Umbilical cord (tissue), 2 donors: ENCODE measurements at places on chromosomes 2 and 18. TPM values are rescaled to one million over a fixed set of nuclear protein-coding genes. Genes with fewer than 3 reads are reported as not detected.
A peak's percentile ranks its signal among the peaks of the same experiment; 100 is the strongest.

Gene WDSUB1
- total RNA-seq, result 3.9 TPM

DNA sequence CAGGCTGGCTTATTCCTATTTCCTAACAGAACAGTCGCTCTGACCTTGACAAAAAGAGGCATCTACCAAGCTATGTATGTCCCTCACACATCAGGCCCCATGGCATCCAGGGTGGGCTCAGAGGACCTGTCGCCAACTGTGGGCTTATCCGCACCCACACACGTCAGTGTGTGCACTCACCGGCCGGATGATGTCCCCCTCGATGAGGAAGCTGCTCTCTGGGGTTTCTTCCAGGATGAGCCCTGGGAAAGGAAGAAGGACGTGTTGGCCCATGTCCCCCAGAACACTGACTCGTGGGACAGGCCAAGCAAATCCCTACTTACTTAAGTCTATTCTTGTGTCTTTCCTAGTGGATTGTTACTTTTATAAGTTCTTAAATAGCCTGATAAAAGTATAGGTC lies 3.1 kb downstream of the ASTL start:
- DNase-seq, result no peak

- DNase-seq, result peak; percentile 97
These were observed 65.6 kb downstream of the ATP8B1 start for GRCh38 chr18:57737400-57738060.

GRCh38 chr2:237873421-237873831 lies 14.0 kb downstream of the RAMP1 start:
- DNase-seq, result peak; percentile 60

GRCh38 chr2:169254774-169255173 lies 107.6 kb downstream of the LRP2 start:
- DNase-seq, result no peak

DNA sequence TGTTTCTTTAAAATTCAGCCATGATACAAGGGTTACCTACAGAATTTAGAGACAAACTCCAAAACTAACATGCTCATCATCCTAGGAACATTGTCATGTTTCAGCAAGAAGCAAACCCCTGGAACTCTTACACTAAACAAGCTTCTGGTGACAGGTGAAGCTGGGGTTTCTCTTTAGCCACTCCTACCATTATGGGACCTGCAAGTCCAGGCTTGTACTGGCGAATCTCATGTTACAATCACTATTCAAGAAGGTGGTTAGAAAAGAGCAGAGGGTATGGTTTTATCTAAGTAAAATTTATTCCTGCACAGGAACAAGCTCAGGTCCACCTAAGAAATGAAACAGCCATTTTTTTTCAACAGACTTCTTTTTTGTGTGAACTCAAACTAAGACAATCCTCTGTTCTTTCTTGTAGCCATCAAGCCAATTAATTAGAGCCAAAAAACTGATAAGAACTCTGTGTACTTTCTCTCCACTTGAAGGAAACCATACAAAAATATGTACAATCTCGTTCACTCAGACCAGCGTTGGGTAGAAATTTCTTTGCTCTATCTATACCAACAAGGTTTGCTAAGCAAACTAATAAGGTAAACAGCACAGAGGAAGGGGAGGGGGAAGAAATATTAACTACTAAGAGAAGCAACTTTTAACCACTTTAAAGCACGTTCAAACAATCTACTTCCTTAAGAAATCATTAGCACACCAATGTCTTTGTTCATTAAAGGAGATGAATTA lies 63.3 kb upstream of the NEDD4L start:
- DNase-seq, result peak; percentile 32

- DNase-seq, result no peak
These were observed 502 bp downstream of the EPAS1 start for GRCh38 chr2:46297546-46298271.

Gene TDRD15
- 5.3 TPM for total RNA-seq

GRCh38 chr2:39228413-39229209 lies 15.2 kb downstream of the CDKL4 start:
- peak; percentile 27 for DNase-seq

- DNase-seq, result no peak
These were observed 31.8 kb downstream of the CRIM1 start for GRCh38 chr2:36387258-36387916.

Gene ALPI
- total RNA-seq, result 2.9 TPM

DNA sequence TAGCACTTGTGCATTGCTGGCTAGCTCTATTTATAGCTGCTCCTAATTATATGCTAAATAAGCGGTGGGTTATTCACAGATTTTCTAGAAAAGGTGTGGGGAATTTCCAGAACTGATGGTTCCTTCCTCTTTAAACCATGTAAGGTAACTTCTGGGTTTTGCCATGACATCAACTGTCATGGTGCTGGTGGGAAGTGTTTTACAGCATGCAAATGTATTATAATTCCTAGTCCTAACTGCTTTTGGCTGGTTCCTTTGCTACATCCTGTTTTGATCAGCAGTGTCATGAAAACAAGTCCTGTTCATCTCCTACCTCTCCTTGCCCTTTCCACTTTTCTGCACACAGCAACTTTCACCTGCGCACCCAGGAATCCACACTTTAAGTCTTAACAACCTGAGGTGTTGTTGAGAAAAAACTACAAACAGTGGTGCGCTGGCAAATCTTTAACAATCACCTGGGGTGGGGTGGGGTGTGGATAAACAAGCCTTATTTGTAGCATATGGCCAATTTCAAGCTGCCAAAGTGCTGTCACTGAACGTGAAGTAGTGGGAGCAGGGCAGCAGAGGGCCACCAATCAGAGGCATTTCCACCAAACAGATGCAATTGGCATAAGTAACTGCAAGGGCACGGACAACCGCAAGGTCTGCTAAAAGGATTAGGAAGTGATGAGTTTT lies 33.4 kb upstream of the SKOR2 start:
- no peak for DNase-seq

Gene LINC00305
- not detected for total RNA-seq

GRCh38 chr2:67346718-67347407 lies 50.3 kb upstream of the ETAA1 start:
- no peak for DNase-seq

DNA sequence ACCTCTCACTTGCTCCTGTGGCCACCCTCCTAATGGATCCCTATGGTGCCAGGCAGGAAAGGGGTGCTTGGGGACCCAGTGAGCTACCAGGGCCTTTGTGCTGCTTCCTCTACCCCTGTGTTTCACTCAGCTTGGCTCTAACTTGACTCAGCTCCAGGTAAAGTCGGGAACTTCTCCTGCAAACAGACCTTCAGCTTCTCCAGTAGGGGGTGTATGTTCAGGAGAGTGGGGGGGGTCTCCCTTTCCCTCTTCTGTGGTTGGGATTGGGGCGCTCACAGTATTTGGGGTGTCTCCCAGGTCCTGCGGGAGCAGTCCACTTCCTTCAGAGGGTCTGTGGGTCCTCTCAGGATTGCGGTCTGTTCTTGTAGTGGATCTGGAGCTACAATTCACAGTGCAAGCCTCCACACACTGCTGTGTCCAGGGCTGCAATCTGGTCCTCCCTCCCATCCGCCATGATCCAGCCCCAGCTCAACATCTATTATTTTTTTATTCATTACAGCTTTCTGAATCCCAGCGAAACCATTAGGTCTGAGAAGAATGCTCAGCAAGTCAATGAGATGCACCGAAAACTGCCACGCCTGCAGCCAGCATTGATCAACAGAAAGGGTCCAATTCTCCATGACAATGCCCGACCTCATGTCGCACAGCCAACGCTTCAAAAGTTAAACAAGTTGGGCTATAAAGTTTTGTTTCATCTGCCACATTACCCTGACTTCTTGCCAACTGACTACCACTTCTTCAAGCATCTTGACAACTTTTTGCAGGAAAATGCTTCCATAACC lies 26.4 kb upstream of the SAP130 start:
- DNase-seq, result no peak

DNA sequence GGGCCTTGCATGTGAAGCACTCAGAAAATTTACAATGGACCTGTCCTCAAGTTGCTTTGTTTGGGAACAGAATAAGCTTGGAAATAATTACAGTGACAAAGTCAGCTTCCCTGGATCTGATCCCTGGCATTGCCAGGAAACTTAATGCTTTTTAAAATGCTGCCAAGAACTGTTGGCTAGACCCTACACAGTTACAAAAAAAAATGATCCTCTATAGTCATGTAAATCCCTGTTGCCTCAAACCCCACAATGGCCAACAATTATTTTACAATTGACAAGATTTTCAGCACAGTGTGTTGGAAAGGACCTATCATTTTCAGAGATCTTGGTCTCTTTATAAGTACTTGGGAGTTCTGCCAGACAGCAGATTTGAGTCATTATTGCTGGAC lies 470.4 kb upstream of the ACVR2A start:
- DNase-seq, result peak; percentile 3

GRCh38 chr18:35322486-35323458 lies 21.4 kb downstream of the ZNF24 start:
- no peak for DNase-seq

- no peak for DNase-seq
These were observed 56.3 kb upstream of the UBE2E3 start for GRCh38 chr2:180924063-180924462.

- no peak for DNase-seq
These were observed 190.7 kb downstream of the NOL4 start for GRCh38 chr18:34033968-34034367.

GRCh38 chr2:86225581-86225980 lies 26.3 kb downstream of the MRPL35 start:
- peak; percentile 60 for DNase-seq

- no peak for DNase-seq
These were observed 790.4 kb downstream of the TSN start for GRCh38 chr2:122545821-122546220.

GRCh38 chr18:26322890-26323653 lies 96.8 kb downstream of the TAF4B start:
- DNase-seq, result no peak

DNA sequence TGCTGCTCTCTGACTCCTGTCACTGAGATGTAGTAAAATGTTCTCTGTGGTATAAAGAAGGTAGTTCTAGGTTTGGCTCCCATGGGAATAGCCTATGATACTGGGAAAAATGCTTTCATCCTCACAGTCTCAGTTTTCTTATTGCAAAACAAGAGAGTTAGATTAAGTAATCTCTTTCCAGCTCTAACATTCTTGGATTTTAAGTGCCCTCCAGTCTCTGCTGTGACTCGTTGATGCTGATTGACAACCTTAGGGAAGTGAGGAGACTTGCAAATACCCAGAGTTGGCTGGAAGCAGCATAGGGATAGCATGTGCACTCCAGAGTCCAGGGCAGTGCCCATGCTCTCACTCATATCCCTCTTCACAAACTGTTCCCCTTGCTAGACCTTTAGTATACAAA lies 534.9 kb downstream of the SLC4A3 start:
- no peak for DNase-seq

Gene SCN9A
- total RNA-seq, result 8.2 TPM

DNA sequence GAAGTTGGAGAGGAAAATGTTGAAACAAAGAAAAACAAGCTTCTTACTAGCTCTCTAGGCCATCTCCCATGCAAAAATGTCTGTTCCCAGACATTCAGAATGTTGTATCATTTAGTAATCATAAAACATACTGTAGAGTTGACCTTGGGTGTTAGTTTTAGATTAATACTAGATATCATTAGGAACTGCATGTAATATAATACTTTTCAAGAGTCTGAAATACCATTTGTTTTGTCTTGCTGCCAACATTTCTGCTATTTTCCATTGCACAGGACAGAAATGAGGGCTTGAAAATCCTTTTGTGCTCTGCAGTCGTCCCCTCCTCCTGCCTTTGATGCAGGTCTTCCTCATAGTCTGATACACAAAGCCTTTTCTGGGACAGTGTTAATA lies 89.5 kb upstream of the RBMS1 start:
- peak; percentile 78 for DNase-seq

DNA sequence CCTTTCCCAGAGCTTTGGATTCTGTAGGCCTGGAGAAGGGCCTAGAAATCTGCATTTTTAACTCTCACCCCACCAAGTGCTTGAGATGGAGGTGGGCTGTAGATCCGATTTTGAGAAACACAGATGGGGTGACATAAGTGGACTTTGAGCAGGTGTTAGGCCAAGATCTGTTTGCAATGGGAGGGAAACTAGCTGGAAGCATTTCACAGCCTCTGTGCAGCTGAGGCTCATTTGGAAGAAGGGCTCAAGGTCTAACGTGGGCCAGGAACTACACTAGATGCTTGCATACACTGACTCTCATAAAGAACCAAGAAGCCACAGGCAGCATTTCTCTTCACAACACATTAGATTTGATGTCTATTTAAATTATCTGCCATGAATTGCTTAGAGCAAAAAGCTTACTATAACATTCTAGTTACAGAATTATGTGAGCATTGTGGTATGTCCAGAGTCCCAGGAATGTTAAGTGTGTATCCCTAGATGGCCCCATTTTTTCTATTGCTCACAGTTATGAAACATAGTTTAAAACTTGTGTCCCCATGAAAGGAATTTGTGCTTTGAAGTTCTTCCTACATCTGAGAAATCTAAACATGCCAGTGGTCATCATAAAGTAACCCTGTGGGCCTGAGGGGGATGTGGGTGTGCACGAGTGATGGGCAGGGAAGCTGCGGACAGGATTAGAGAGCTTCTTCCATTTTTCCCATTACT lies 77.2 kb downstream of the CD28 start:
- DNase-seq, result peak; percentile 73

GRCh38 chr18:22283397-22283796 lies 114.0 kb downstream of the GATA6 start:
- DNase-seq, result no peak

- no peak for DNase-seq
These were observed 581.5 kb downstream of the PLCL1 start for GRCh38 chr2:198385856-198386255.
